Effector memory CD4-positive, alpha-beta T cell (primary cell): ENCODE measurements at places on chromosomes 4 and X.

- DNase-seq, result no peak
Measured at GRCh38 chr4:38017609-38018008, 57.4 kb downstream of the PTTG2 start.

GRCh38 chr4:93437991-93438390 is 390.6 kb upstream of the ATOH1 start:
- no peak for DNase-seq

GRCh38 chr4:123485601-123486000 is 89.0 kb downstream of the SPRY1 start:
- no peak for DNase-seq

DNA sequence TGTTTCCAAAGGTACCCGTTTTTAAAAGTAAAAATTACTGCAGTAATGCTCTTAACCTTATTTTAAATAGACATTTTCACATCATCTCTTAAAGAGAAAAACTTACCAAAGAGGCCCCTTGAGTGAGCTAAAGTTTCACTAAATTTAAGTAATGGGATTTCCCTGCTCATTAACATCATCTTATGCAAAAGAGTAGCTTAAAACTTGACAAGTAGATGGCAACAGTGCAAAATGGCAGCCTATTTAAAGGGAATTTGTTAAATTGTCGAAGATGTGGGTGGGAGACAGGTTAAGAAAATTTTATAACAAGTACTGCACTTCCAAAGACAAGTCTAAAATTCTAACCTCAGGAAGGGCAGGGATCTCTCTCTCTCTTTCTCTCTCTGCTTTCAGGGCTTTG is 271.7 kb upstream of the LDB2 start:
- no peak for DNase-seq

DNA sequence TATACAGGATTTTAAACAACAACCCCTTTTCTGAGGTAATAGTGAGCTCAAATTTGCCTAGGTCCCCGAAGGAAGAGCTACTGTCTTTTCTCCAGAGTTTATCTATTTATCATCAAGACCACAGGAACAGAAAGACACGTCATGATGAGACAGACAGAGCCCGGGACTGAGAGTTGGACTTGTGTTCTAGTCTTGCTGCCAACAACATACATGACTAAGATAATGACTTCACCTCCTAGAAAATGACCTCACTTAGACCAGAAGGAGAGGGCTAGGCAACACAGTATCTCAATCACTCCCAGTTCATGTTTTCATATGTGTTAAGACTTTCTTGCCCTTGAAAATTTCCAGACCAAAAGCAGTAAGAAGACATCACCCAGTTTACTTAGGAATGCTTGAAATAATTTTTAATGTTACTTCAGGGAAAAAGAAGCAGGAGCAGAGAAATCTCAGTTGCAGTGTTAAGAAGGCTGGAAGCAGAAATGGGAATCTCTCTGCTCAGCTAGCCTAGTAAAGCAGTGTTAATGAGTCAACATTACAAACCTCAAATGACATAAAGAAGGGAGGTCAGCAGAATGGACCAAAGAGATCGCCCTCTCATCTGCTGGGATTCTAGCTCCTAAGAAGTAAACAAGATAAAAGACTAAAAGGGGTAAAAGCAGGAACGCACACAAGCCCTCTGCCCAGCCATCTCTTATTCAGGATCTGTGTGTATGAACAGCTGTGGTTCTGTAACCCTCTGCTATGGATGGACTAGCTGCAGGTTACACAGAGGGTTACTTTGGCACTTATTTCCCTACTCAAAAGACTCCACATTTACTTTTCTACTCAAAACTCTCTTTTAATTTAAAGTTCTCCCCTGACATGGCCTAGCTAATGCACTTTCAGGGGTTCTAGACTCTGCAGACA is 24.8 kb downstream of the PDGFC start:
- DNase-seq, result no peak

DNA sequence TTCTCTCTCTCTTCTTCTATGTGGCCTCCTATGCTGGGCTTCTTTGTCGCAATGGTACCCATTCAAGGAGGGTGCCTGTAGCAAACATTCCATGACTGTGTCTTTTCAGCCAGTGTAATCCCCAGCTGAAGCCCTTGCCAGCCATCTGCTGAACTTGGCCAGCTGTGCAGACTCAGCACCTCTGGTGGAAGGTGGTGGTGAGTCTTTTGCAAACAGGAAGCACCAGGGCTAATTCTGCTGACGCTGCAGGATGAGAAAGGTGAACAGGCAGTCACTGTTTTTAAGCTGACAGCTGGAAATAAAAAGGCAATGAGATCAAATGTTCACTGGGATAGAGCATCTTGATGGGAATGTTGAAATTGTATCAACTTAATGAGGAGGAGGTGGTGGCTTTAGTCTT is 298.7 kb upstream of the CLNK start:
- no peak for DNase-seq

DNA sequence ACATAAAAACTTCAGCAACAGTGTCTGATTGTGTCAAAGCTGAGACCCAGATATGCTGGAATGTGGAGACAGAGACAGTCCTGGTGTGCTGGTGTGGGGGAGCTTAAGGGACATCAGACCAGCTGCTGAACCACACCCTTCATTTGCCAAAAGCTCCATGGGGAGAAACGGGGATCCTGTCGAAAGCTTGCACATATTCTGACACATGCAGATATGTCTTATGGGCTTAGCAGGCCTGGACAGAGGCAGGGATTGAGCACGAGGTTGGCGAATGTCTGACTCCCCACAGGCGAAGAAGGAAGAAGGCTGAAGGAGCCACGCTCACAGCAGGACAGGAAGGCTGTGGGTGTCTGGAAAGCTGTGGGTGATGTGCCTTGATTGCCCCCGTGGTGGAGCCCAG is 72.1 kb upstream of the ACSL1 start:
- no peak for DNase-seq
